Thymus (tissue), 14 donors: ENCODE measurements at places on chromosomes 12 and 14. TPM values are rescaled to one million over a fixed set of nuclear protein-coding genes. Genes with fewer than 3 reads are reported as not detected.

The IGFBP6 gene
- 27.4 TPM for polyA plus RNA-seq

The SLC7A7 gene
- 16.7 TPM for polyA plus RNA-seq

The ISM2 gene
- 0.18 TPM for polyA plus RNA-seq

The SERPINA9 gene
- polyA plus RNA-seq, result 0.59 TPM

The NKX2-1 gene
- 0.02 TPM for polyA plus RNA-seq

- H3K27ac ChIP-seq, result no peak overlapping the region
- H3K27me3 ChIP-seq, result no peaks in the 10 kb centered on the region
- no peak for DNase-seq
- H3K4me1 ChIP-seq, result no peaks in the 10 kb centered on the region
- no peaks in the 10 kb centered on the region for H3K36me3 ChIP-seq
These were observed 108.7 kb downstream of the DIP2B start for GRCh38 chr12:50613463-50613862.

DNA sequence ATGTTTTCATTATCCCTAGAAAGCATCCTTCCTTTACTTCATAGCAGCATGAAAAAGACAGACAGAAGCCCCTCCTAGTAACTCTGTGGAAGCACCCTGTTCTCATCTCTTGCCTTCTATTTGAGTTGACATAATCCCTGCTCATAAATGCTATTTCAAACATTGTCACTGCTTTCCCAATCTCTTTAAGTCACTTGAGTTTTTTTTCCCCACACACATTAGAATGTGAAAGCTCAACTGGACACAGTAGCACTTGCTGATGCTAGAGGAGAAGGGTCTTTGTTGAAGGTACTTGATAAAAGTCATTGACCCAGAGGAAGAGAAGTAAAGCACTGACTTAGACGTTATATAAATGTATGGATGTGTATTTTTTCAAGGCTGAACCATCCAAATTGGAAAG, 3.0 kb downstream of the E2F7 start:
- DNase-seq, result no peak
- H3K27ac ChIP-seq, result no peak overlapping the region
- no peaks in the 10 kb centered on the region for H3K27me3 ChIP-seq
- peaks cover 15% of the 10 kb centered on the region for H3K4me1 ChIP-seq
- H3K36me3 ChIP-seq, result no peaks in the 10 kb centered on the region

GRCh38 chr14:90426663-90427062, 29.8 kb downstream of the CALM1 start:
- no peaks in the 10 kb centered on the region for H3K4me1 ChIP-seq
- H3K4me3 ChIP-seq, result no peak overlapping the region
- H3K36me3 ChIP-seq, result no peaks in the 10 kb centered on the region
- no peak overlapping the region for H3K27ac ChIP-seq
- H3K27me3 ChIP-seq, result no peaks in the 10 kb centered on the region

- no peaks in the 10 kb centered on the region for H3K27me3 ChIP-seq
These were observed 96.0 kb upstream of the SLC38A4 start for GRCh38 chr12:46921764-46922133.

DNA sequence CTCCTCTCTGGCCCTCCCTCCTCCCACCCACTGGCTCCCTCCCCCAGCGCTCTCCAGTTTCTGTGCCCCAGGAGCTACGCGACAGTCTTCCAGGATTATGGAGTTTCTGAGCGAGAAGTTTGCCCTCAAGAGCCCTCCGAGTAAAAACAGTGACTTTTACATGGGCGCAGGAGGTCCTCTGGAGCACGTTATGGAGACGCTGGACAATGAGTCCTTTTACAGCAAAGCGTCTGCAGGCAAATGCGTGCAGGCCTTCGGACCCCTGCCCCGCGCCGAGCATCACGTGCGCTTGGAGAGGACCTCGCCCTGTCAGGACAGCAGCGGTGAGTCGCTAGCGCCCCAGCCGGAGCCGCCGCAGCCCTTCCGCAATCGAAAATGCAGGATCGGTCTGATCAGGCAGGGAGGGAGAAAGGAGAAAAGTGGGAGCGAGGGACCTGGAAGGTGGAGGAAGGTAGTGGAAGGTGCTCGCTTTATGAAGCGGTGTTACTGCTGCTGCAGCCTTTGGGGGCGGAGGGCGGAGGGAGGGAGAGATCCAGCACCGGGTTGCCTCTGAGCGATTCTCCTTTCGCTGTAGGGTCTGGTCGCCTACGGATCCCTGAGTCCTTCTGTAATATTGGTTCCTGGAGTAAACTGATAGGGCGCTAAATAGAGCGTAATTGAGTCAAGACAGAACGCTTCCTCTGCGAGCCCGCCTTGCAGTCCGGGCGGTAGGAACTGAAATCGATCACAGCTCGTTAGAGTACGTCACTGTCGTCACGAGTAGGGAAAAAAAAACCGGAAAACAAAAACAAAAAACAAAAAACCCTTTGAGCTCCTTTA, at the start of gene ALX1:
ALX1 (plus strand) TSS at position 56 of the 819 bp plus-strand sequence; CDS start at position 98, 42 bp downstream.
- peaks cover 78% of the 10 kb centered on the region for H3K27me3 ChIP-seq
- no peak for DNase-seq
- no peaks in the 10 kb centered on the region for H3K4me1 ChIP-seq

- no peak for DNase-seq
- no peak overlapping the region for H3K27ac ChIP-seq
- H3K4me1 ChIP-seq, result no peaks in the 10 kb centered on the region
- H3K36me3 ChIP-seq, result no peaks in the 10 kb centered on the region
These were observed 39.4 kb downstream of the STAB2 start for GRCh38 chr12:103626498-103626897.

GRCh38 chr12:131077931-131078391, 124.3 kb downstream of the ADGRD1 start:
- no peak overlapping the region for H3K4me3 ChIP-seq
- no peaks in the 10 kb centered on the region for H3K36me3 ChIP-seq
- peaks cover 1% of the 10 kb centered on the region for H3K4me1 ChIP-seq
- H3K27me3 ChIP-seq, result no peaks in the 10 kb centered on the region
- H3K27ac ChIP-seq, result no peak overlapping the region

DNA sequence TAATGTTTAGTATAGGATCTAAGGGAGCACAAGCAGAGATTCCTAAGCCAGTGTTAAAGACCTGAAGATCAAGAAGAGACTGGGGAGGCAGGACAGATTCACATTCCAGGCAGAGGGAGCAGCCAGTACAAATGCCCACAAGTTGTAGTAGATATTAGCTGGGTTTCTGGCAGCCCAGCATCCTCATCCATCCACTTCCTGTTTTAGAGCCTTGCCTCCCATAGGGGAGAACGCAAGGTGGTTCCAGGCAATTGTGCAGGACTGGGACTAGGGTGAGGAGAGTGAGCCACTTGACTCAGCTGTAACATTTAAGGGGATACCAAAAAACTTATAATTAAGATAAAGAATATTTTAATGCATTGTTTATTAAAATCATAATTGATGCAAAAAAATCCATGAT, 71.3 kb upstream of the PSMA6 start:
- DNase-seq, result no peak
- no peak overlapping the region for H3K27ac ChIP-seq
- H3K27me3 ChIP-seq, result no peaks in the 10 kb centered on the region
- peaks cover 9% of the 10 kb centered on the region for H3K36me3 ChIP-seq

- H3K4me1 ChIP-seq, result no peaks in the 10 kb centered on the region
- H3K4me3 ChIP-seq, result no peak overlapping the region
- no peak for DNase-seq
- no peaks in the 10 kb centered on the region for H3K36me3 ChIP-seq
These were observed 253.8 kb downstream of the RMST start for GRCh38 chr12:97716356-97716755.

GRCh38 chr14:25351269-25351668, 301.3 kb upstream of the STXBP6 start:
- no peak overlapping the region for H3K4me3 ChIP-seq
- no peaks in the 10 kb centered on the region for H3K4me1 ChIP-seq
- H3K27me3 ChIP-seq, result no peaks in the 10 kb centered on the region
- no peak for DNase-seq
- no peak overlapping the region for H3K27ac ChIP-seq
- H3K36me3 ChIP-seq, result no peaks in the 10 kb centered on the region

- H3K36me3 ChIP-seq, result peaks cover 10% of the 10 kb centered on the region
- H3K27ac ChIP-seq, result peak overlapping the region; percentile 8
- DNase-seq, result no peak
- no peaks in the 10 kb centered on the region for H3K27me3 ChIP-seq
- no peak overlapping the region for H3K4me3 ChIP-seq
These were observed 62.7 kb downstream of the PELI2 start for GRCh38 chr14:56180754-56181542.
